Type B pancreatic cell (in vitro differentiated cells): ENCODE measurements at places on chromosomes 5 and 9.

- H3K27me3 ChIP-seq, result no peaks in the 10 kb centered on the region
- no peak overlapping the region for H3K4me3 ChIP-seq
- DNase-seq, result no peak
- H3K27ac ChIP-seq, result no peak overlapping the region
- no peaks in the 10 kb centered on the region for H3K36me3 ChIP-seq
Observed at GRCh38 chr9:85900504-85901201, 40.3 kb upstream of the NAA35 start.

GRCh38 chr5:98656125-98656795 lies 117.2 kb upstream of the RGMB start:
- H3K4me3 ChIP-seq, result no peak overlapping the region
- peaks cover 14% of the 10 kb centered on the region for H3K27me3 ChIP-seq
- no peak overlapping the region for H3K27ac ChIP-seq
- H3K36me3 ChIP-seq, result no peaks in the 10 kb centered on the region

- no peaks in the 10 kb centered on the region for H3K36me3 ChIP-seq
- DNase-seq, result no peak
- no peaks in the 10 kb centered on the region for H3K27me3 ChIP-seq
Observed at GRCh38 chr5:130836729-130837649, 328.1 kb downstream of the HINT1 start.

- H3K4me3 ChIP-seq, result no peak overlapping the region
- no peak for DNase-seq
- H3K27ac ChIP-seq, result no peak overlapping the region
- H3K4me1 ChIP-seq, result no peaks in the 10 kb centered on the region
- H3K36me3 ChIP-seq, result peaks cover 13% of the 10 kb centered on the region
- H3K27me3 ChIP-seq, result no peaks in the 10 kb centered on the region
Observed at GRCh38 chr5:43648499-43649124, 45.6 kb downstream of the NNT start.

DNA sequence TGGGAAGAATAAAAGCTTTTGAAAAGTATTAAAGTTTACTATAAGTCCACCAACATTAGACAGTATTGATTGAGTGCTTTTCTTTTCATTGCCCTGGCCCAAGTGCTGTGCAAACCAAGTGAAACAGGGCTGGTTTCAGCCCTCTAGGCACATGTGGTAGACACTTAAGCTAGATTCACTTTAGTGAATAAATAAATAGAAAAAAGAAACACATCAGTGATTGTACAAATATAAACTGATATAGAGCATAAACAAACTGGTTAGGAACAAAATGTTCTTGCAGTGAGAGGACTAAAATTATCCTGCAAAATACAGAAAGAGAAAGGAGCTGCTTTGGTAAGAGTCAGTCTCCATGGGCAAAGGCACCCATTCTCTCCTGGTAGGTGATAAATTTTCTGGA lies 29.7 kb downstream of the ACTBL2 start:
- no peaks in the 10 kb centered on the region for H3K36me3 ChIP-seq
- no peak overlapping the region for H3K27ac ChIP-seq
- peaks cover 3% of the 10 kb centered on the region for H3K27me3 ChIP-seq
- no peak for DNase-seq

- H3K4me3 ChIP-seq, result peak overlapping the region; percentile 22
- peaks cover 81% of the 10 kb centered on the region for H3K27me3 ChIP-seq
- H3K4me1 ChIP-seq, result peaks cover 28% of the 10 kb centered on the region
- no peaks in the 10 kb centered on the region for H3K36me3 ChIP-seq
- DNase-seq, result no peak
- H3K27ac ChIP-seq, result no peak overlapping the region
Observed at GRCh38 chr9:36820392-36820861, 213.6 kb downstream of the PAX5 start.

GRCh38 chr5:168401880-168402279 lies 84.4 kb upstream of the RARS1 start:
- peaks cover 31% of the 10 kb centered on the region for H3K36me3 ChIP-seq
- no peak for DNase-seq
- no peaks in the 10 kb centered on the region for H3K27me3 ChIP-seq
- H3K4me1 ChIP-seq, result peaks cover 17% of the 10 kb centered on the region

DNA sequence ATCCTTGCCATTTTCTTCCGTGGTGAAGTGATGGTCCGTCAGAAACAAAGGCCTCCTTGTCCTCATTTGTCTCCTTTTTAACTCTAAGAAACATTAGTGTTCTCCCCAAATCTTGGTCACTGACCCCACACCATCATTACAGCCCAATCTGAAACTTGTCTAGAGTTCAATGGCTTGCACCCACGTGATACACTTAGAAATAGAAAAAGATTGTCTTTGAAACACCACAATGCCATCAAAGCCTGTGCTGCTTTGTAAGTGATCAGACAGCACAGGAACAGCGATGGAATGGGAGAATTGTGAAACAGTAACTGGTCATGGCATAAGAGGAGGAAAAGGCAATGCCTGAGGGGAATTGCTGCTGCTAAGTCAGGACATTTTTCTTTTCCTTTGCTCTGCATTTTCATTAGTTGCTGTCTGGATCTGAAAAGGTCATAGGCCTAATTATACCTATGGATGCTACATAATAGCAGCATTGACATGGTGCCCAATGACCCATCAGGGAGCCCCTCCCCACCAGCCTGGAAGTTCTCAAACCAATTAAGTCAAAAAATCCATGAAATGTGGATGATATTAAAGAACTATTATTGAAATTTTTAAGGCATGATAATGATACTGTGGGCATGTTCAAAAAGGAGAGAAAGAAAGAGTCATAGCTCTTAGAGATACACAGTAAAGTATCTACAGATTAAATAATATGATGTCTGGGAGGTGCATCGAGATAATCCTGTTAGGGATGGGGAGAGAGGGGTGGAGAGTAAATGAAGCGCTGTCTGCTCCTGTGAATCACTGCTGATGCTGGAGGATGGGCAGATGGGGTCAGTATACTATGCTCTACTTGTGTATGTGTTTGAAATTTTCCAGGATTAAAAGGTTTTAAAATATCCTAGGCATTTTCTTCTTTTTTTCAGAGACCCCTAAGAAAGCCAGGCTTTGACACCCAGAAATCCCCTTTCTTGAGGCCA lies 83.6 kb downstream of the ENC1 start:
- H3K4me1 ChIP-seq, result peaks cover 39% of the 10 kb centered on the region
- H3K36me3 ChIP-seq, result no peaks in the 10 kb centered on the region
- DNase-seq, result no peak
- H3K27me3 ChIP-seq, result no peaks in the 10 kb centered on the region
- H3K27ac ChIP-seq, result no peak overlapping the region
- no peak overlapping the region for H3K4me3 ChIP-seq

DNA sequence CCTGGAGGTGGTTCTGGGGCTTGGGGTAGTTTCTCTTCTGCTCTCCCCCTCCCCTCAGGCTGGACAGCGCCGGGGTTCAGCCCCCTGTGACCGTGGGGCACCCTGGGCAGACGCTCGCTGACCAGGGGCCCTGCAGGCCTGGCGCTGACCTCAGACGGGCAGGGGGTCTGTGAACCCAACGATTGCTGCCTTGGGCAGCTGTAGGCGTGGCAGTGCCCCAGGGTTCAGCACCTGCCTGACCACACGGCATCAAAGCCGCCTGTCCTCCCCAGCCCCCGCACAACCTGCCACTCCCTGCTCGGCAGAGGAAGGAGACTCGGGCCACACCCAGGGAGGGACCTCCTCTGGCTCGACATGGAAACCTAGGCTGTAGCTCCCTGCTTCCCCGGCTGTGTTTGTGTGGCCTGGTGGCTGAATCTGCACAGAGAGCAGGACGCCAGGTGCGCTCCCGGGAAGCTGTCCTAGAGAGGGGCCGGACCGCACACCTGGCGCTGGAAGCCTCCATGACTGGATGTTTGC lies 12.2 kb downstream of the LCN12 start:
- H3K4me1 ChIP-seq, result peaks cover 9% of the 10 kb centered on the region
- H3K27ac ChIP-seq, result no peak overlapping the region
- H3K4me3 ChIP-seq, result no peak overlapping the region
- H3K36me3 ChIP-seq, result no peaks in the 10 kb centered on the region
- no peaks in the 10 kb centered on the region for H3K27me3 ChIP-seq

GRCh38 chr5:152332716-152333460 lies 72.2 kb downstream of the NMUR2 start:
- no peak overlapping the region for H3K4me3 ChIP-seq
- H3K4me1 ChIP-seq, result no peaks in the 10 kb centered on the region
- peaks cover 3% of the 10 kb centered on the region for H3K27me3 ChIP-seq
- DNase-seq, result no peak

DNA sequence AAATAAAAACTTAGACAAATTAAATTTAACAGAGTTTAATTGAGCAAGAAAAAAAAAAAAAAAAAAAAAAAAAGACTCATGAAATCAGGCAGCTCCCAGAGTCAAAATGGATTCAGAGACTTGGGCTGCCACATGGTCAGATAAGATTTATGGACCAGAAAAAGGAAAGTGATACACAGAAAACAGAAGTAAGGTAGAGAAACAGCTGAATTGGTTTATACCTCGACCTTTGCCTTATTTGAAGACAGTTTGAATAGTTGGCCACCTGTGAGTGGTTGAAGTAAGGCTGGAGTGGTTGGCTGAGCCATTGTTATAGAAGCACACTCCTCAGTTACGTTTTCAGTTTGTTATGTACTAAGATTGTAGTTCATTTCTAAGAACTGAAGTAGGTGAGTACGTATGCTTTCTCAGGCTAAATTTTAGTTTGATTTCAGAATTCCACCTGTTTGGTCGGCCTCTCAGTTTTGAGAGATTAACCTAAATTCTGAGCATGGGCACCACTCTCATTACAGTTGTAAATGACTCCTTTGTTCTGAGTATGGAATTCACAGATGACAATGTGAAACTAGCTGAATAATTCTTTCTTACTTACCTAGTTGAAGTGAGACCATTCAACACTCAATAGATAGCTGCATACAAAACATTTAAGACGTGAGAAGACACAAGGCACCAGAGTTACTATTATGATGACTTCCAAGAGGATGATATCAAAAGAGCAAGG lies 149.0 kb downstream of the AOPEP start:
- DNase-seq, result no peak
- peak overlapping the region; percentile 52 for H3K27ac ChIP-seq
- H3K27me3 ChIP-seq, result no peaks in the 10 kb centered on the region
- H3K4me1 ChIP-seq, result peaks cover 32% of the 10 kb centered on the region
- H3K36me3 ChIP-seq, result peaks cover 10% of the 10 kb centered on the region
- H3K4me3 ChIP-seq, result peak overlapping the region; percentile 4

GRCh38 chr9:23938908-23939307 lies 112.9 kb upstream of the ELAVL2 start:
- no peaks in the 10 kb centered on the region for H3K4me1 ChIP-seq
- H3K36me3 ChIP-seq, result no peaks in the 10 kb centered on the region
- no peak overlapping the region for H3K27ac ChIP-seq

DNA sequence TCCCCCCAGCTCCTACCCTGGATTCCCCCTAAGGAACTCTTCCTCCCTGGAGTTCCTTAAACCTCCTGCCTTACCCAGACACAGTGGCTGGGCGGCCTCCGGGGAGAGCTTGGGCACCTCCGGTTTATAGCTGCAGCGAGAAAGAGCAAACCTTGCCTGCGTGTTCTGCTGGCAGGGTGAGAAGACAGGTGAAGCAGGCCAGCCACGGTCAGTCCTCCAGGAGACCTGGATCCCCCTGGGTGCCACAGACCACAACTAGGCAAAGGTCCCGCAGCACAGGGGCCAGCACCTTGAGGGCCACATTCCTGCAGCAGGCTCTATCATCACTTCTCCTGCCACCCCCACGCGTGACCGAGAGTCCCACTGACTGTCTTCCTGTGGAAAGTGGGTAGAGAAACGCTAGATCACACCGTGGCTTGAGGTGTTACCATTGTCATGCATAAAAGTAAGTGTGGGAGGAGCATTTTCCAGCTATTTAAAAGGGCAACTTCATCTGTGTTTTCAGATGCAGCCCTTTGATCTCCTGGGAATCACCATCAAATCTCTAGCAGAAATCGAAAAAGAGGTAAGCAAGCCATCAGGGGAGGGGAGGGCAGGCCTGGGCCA lies 130.2 kb upstream of the LMX1B start:
- H3K4me3 ChIP-seq, result no peak overlapping the region
- H3K27me3 ChIP-seq, result no peaks in the 10 kb centered on the region
- peaks cover 16% of the 10 kb centered on the region for H3K4me1 ChIP-seq
- peaks cover 10% of the 10 kb centered on the region for H3K36me3 ChIP-seq
- DNase-seq, result no peak

GRCh38 chr5:110686270-110686669 lies 40.2 kb downstream of the TMEM232 start:
- no peak overlapping the region for H3K4me3 ChIP-seq
- H3K4me1 ChIP-seq, result no peaks in the 10 kb centered on the region
- H3K27ac ChIP-seq, result no peak overlapping the region
- H3K36me3 ChIP-seq, result no peaks in the 10 kb centered on the region
- DNase-seq, result no peak

DNA sequence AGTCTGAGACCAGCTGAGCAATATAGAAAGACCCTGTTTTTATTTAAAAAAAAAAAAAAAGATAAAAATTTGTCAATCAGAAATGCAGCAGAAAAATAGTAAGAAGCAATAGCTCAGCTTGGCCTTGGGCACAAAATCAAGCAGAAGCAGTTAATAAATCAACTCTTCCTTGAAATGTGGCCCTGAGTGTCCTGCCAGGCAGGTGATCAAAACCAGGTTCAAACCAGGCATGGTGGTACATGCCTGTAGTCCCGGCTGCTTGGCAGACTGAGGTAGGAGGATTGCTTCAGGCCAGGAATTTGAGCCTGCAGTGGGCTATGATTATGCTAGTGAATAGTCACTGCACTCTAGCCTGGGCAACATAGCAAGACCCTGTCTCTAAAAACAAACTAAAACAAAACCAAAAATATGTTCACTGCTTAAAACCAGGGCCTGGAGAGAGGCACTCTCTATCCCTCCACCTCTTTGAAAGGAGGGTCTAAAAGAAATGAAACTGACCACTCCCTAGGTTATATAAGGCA lies 27.9 kb upstream of the KLF9 start:
- peaks cover 5% of the 10 kb centered on the region for H3K4me1 ChIP-seq
- no peaks in the 10 kb centered on the region for H3K36me3 ChIP-seq
- DNase-seq, result no peak
- no peak overlapping the region for H3K4me3 ChIP-seq
- no peak overlapping the region for H3K27ac ChIP-seq

DNA sequence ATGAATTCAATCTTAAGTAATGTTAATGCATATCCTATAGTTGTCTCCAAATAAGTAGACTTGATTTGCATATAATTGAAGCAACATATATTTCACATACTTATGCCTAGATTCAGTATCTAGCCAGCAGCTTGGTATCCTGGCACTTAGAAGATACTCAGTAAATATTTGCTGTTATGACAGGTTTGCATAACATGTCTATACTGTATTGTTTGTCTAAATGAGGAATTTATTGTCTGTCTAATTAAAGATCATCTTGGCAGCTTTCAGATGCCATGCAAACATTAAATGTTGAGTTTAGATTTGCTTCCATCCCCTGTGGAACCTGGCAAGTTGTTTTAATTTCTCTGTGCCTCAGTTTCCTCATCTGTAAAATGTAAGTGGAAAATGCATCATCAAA lies 9.4 kb downstream of the IQGAP2 start:
- no peak overlapping the region for H3K27ac ChIP-seq
- DNase-seq, result no peak
- H3K4me1 ChIP-seq, result peaks cover 15% of the 10 kb centered on the region
- no peaks in the 10 kb centered on the region for H3K27me3 ChIP-seq
